ENCODE measurements at places on chromosomes 11 and 22. TPM values are rescaled to one million over a fixed set of nuclear protein-coding genes. Genes with fewer than 3 reads are reported as not detected.

Gene GUCY1A2
- 0.55 TPM for total RNA-seq

Gene OR51A4
- total RNA-seq: not detected

Gene DNHD1
- 3.5 TPM for total RNA-seq

DNA sequence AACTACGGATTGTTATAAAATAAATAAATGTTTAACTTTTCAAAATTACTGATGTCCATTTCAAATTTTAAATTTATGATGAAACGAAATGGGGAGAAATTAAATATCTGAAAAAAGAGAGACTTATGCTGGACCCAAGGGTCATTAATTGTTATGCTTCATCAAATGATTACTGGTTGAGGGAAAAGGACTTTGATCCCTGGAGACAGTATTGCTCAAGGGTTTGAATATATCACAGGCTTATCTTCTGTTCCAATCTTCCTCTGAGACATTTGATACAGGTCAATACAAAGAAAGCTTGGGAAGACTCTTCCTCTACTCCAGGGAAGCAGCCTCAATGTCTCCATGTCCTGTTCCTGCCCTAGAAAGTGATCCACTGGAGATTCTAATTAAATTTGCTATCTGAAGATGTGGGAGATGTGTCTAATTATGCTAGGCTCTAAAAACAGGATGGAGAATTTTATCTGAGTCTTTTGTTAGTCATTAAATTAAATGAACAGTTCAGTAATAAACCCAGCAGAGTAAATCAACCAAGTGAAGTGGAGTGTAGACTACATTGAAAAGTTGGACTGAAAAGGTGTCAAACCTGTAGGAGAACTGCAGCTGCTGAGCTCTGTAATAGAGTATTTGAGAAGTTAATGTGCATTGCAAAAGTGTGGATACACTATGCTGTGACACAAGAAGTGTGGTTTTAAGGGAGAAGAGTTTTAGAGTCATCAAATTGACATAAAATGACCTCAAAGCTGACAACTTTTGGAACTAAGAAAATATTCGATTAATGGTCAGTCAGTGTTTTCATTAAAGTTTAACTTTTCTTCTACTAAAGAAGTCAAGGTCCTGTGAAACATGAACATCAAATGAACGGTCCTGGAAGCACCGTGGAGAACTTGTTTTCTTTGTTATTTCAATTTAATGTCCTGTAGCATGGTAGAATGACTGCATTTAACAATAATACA, 623.7 kb upstream of the CCDC90B start:
- no peak for DNase-seq

GRCh38 chr11:30535818-30536217, 50.3 kb downstream of the MPPED2 start:
- DNase-seq: no peak

DNA sequence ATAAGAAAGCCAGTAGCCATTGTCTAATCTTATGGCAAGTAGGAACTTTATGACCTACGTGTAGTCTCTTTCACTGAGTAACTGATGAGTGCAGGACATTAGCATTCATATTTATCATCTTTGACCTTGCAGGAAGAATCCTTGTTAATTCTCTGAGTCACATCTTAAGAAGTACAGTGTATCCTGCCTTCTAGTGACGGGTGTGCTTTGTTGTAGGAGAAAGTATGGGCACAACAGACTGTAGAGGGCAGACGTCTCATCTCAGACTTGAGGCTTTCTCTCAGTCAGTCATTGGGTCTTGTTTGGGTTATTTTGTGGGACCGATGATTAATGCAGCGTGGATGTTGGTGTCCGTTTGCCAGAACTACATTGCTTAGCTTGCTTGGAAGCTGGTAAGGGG, 6.8 kb downstream of the RNF214 start:
- no peak for DNase-seq

DNA sequence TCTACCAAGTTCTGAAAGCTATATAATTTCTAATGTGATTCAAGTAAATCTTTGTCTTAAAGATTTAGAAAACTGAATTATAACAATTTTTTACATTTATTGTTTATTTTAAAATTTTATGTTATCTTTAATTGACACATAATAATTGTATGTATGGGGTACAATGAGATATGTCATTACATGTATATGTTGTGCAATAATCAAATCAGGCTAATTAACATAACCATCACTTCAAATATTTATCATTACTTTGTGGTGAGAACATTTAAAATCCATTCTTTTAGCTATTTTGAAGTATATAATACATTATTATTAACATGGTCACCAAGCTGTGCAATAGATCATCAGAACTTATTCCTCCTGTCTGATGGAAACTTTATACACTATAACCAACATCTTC, 181.1 kb downstream of the DDX10 start:
- no peak for DNase-seq

DNA sequence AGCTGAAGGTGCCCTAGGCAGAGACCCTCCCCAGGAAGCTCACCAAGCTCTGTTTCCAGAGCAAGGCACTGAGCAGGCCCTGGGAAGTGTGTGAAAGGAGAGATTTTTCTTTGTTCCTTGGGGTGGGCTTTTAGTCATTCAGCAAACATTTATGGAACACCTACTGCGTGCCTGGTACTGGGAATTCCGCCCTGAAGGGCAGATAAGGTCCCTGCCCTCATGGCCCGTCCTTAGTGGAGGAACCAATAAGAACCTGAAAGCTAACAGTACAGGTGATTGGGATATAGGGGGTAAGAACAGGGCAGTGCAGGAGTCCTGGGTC, 3.9 kb downstream of the TMEM134 start:
- DNase-seq: no peak

DNA sequence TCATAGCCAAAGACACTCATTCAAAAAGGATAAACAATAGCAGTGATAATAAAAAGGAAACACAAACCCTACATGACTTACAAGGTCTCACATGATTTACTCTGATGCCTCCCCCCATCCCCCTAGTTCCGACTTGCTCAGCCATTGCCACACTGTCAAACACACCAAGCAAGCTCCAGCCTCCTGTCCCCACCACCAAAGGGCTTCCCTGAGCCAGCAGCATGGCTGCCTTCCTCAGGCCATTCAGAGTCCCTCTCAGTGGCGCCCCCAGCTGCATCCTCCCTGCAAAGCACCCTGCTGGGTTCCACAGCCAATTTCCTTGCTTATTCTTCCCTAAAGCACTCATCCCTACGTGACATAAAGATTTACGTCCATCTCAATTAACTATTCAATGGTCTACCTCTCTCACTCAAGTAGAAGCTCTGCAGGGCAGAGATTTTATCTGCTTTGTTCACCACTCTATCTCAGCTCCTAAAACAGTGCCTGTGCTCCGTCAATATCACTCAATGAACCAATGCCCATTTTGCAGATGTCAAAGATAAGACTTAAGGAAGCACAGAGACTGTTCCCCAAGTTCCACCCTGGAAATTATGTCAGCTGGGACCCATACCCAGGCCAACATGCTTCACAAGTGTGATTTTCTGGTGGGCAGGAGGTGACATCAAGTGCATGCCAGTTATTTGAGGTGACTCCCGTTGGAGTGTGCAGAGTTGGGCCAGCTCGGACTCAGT, 106.9 kb downstream of the SYN3 start:
- DNase-seq: peak; percentile 37

- DNase-seq: peak; percentile 26
These were observed 1.4 kb upstream of the PHOX2A start for GRCh38 chr11:72245263-72245816.

GRCh38 chr11:19779740-19780139, 67.1 kb downstream of the NAV2 start:
- DNase-seq: no peak

GRCh38 chr11:117037279-117037974, 60.8 kb downstream of the SIK3 start:
- DNase-seq: no peak

DNA sequence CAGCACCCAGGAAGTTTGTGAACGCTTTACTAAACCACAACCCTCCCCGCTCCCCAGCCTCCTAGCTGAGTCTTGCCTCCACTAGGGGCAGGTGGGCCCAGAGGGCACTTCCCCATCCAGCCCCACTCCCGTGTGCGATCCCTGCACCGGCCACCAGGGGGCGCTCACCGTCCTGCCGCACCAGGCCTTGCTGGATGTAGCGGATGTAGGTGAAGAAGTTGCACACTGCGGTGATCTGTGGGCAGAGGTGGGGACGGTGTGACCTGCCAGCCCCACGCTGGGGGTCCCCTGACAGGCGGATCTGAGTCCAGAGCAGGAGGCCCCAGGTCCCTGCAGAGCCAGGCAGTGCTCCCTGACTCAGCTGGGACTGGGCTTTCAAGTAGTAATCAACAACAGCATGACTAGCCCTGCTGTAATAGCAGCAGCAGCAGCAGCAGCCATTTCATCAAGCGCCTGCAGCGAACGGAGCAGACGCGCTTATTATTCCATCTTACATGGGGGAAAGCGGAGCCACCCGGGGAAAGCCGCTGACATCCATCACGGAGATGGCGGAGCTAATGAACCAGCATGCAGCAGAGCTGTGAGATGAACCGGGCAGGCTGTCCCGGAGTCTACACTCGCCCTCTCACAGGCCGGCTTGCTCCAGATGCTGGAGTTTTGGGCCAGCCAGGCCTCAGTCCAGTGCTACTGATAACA, 7.9 kb upstream of the FADS3 start:
- peak; percentile 95 for DNase-seq

GRCh38 chr11:109426442-109427240, 4.7 kb downstream of the C11orf87 start:
- no peak for DNase-seq

All from H9 (cell line).